ENCODE measurements at places on chromosomes 1 and 21. TPM values are rescaled to one million over a fixed set of nuclear protein-coding genes. Genes with fewer than 3 reads are reported as not detected.

The TXNIP gene
- 57.6 TPM for total RNA-seq

The MPZ gene
- 0.99 TPM for total RNA-seq

The L1TD1 gene
- not detected for total RNA-seq

The ATXN7L2 gene
- 0.99 TPM for total RNA-seq

DNA sequence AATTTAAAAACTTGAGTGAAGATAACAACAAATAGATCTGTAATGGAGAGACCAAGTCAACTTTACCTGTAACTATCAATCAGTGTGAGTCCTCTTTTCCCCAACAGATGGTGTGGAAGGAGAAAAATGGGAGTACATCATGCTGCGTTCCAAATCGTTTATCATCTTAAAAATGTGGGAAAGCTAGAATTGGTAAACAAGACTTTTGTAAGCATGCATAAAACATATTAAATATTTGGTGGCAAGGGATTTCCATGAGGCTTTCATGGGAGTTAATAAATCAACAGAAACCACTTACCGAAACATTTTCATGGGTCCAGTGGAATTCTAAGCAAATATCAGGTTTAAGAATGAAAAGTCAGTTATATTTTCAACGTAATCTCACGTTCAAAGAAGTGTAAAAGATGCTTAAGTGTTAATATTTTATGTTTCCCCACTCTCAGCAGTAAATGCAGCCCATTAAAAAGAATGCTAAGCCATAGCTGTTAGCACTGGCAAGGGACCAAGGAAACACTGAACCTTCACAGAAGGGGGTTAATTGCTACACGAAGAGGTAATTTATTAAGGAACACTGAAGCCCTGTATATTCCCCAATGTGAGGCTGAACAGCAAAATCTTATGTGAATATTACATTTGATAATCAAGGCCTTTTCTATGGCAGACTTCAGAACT is 117.0 kb downstream of the ZC3H11B start:
- no peak for DNase-seq

DNA sequence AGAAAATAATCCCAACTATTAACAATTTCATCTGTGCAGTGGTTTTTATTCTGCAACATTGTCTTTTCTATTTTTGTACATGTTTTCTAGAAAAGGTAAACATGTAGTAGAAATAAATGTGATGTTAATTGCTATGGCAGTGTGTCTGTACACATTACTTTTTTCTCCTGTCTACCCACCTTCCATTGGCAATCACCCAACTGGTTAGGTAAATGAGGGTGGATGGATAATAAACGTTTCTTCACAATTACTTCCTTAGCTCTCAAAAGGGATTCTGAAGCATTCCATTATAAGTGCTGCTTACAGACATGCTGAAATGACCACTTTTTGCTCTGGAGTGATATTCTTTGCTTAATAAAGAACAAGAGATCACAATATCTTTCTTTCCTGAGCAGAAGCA is 61.4 kb downstream of the MAGI3 start:
- DNase-seq: no peak

- no peak for DNase-seq
Measured at GRCh38 chr1:63738772-63739171, 35.0 kb upstream of the ROR1 start.

DNA sequence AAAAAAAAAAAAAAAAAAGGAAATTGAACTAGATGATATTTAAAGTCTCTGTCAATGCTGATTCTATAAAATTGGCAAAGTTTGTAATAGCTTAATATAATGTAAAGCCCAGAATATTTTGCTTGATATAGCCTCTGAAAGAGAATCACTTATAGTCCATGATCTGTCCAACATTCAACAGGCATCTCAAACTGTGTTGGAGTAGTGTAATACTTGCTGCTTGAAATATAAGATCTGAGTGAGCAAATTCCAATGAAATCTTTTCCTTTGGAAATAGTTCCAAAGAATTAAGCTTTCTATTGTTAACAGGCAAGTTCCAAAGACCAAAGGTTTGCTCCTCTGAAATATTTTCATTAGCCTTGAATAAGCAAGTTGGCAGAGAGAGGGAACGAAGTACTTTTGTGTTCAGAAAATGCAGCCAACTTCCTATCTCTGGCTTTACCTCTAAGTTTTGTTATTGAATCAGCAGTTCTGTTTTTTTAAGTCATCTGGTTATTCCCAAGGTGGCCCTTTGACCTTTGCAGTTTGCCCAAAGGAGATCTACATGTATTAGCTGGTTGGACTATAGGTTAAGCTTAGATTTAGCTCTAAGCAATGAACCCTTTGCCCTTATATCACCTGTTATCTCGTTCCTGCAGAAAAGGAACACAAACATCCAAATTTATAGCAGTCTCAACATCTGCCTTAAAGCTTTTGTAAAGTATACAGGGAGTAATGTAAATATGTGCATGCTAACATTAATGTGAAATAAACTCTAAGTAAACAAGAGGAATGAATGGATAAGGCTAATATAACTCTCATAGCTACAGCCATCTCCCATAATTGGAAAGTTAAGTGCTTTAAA is 24.4 kb upstream of the CEP350 start:
- DNase-seq: no peak

DNA sequence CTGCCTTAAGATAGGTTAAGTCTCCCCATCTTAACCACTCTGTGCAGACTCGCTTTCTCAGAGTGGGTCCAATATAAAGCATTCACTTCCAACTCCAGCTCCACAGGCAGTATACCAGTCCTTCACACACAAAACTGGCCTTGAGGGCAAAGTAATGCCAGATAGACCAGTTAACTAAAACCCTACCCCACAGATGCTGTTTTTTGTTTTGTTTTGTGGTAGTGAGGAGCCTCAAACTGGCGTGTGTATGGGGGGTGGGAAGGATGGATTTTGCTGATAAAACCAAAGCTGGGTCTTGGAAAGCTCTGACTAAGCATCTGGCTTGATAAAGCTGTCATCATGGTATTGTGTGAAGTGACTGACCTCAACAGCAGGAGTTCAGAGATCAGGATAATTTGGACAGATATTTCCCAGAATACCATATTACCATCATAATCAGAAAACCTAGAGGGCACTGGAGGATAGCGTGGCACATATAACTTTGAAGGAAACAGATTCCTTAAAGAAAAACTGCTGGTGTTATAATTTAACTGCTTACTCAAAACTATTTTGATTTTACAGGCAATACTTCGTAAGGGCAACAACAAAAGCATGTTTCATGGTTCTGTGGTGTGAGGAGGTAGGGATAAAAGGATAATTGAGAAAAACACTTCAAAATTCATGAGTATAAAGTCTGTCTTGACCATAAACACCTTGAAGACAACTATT is 29.6 kb upstream of the CPLANE2 start:
- DNase-seq: peak; percentile 74

DNA sequence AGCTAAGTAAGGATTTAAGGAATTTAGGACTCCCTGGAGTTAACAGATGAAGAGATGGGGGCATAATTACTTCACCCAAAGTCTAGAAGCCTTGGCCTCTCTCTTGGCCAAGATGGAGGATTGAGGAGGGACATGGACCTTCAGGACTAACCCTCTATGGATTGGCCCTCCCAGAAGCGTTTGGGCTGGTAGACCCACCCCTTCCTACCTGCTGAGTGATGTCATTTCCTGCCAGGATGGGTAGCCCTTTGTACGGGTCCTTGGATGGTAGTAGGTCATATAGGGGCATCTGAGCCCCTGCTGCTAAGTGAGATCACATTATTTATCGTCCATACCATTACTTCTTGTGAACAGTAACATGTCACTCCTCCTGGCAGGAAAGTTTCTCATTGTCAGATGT is 17.7 kb downstream of the LURAP1 start:
- no peak for DNase-seq

DNA sequence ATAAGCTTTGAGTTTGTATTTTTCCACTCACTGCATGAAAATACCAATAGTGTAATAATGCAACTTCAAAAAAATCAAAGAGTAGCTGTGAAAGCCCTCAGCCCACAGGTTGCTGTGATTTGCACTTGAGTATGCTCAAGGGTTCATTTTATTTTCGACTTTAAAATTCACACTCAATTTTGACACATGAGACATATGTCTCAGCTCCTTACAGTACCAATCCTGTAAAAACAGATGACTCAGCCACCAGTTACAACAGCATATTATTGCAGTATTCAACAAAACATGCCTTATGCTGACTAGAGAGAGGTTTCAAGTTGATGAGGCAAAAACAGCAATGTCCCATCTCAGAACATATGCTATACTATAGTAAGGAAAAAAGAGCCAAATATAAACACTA is 66.1 kb downstream of the CYYR1 start:
- no peak for DNase-seq

DNA sequence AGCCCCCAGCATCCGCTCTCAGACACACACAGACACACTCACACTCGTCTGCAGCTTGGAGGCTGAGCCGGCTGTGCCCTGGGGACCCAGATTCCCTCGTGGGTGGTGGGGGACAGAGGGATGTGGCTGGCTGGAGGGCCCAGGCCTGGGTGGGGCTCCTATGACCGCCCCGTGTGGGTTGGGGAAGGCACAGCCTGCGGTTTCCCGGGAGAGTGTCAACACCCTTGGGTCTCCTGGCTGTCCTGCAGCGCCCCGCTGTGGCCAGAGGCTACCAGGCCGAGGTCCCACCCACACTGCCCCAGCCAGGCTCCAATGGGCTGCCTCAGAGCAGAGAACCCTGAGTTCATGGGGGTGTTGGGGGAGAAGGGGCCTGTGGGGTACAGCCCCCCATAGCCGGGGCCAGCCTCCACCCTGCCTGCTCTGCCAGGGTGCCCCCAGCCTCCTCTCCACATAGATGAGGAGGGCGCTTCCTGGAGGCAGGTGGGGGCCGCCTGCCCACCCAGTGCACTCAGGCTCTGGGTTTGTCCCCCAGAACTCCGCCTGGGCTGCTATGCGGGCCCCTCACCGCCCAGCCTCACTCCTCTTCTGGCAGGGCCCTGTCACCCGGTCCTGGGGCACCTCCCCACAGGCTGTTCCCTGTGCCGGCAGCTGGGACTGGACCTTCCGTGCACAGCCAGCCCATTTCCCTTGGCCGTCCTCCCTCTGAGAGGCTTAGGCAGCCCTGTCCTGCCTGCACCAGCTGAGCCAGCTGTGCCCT is at the start of gene TTC34:
Gene TTC34 (minus strand): TSS at position 159 of the 757 bp plus-strand sequence. CDS start 866 bp downstream, outside the sequence.
- DNase-seq: no peak

DNA sequence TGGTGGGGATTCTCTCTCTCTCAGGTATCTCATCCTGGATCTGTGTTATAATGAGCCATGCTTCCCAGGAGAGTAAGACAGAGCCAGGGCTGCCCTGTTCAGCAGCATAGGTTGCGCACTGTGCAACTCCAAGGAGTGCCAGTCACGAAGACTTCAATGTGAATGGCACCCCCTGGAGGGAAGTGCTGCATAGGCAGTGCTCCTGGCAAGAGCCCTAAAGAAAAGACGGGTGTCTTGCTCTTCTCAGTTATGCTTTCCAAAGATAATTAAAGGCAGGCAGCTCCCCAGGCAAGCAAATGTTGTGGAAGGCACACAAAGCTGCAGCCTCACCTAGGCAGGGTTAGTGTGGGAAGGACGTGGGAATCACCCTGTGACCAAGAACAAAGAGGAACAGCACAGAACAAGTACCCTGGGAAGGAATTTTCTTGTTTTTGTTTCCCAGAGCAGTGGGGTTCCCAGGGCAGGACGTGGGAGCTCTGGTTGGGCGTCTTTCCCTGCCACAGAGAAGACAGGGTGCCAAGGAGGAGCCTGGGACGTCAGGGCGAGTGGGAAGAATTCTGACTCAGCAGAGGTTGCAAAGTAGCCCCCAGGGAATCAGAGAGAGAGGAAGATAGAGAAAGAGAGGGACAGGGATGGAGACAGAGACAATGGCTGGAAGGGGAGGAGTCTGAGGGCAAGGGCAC is 120.9 kb downstream of the KCNN3 start:
- DNase-seq: no peak

- no peak for DNase-seq
Measured at GRCh38 chr1:203216274-203217138, 13.0 kb downstream of the CHIT1 start.

DNA sequence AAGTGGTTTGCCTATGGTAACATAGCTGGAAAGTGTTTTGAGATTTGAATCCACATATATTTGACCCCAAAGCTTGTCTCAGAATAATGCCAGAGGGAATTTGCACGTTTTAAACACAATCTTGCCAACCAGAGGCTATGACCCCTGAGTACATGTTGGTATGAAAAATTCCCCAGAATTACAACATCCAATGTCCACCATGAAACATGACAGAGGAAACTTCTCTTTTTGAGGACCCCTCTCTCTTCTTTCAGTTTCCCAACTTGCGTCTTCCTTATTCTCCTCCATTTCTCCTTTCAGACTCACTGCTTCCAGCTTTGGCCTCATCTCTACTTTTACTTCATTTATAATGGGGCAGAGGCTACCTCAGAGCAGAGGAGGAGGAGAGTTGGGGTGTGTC is 5.5 kb upstream of the KCNJ9 start:
- no peak for DNase-seq

- no peak for DNase-seq
Measured at GRCh38 chr1:16921391-16922185, at the start of gene CROCC. CROCC (plus strand) TSS chr1:16921931; CDS start chr1:16922019, 88 bp downstream.

GRCh38 chr1:66050633-66051032 is 257.9 kb downstream of the PDE4B start:
- DNase-seq: no peak

DNA sequence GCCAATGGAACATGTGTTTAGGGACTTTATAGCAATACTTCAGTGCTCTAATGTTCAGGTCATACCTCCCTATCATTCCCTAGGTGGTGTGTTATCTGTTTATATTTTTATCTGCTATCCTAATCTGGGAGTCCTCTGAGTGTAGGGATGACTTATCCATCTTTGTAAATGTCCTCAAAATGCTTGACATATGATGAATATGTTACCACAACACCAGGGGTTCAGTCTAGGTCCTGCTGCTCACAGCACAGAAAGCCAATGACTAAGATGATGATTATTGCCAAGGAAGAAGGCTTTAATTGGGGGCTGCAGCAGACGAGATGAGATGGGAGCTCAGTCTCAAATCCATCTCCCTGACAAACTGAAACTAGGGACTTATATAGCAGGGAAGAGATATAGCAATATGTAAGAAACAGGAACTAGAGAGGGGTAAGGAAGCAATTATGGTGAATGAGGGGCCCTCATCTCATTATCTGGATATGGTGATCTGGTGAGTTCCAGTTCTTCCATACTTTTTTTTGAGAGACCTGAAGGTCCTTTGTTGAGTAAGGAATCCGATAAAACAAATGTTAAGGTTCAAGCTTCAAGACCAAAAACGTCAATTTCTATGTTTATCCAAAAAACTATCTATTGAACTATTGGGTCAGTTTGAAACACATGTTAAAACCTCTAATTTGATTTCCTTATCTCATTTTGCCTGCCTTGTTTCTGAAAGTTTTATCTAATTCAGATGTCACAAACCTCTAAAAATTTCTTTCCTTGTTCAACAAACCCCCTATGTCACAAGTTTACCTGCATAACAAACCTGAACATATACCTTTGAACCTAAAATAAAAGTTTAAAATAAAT is 256.7 kb upstream of the CACYBP start:
- no peak for DNase-seq

DNA sequence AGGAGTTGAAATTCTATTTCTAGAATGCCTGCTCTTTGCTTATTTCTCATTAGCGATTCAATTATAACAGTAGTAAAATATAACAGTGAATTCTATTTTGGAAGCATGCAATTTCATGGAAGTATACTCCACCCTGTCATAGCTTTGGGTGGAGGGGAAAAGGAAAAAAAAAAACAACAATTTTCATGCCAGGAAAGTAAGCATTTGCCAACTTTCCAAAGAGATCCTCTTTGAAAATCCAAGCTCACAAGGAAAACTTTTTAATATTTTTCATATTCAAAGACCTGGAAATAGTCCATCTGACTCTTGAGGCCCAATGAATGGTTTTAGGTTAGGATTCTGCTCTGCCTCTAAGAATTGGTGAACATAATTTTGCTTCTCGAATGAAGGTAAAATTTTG is 134.5 kb downstream of the PTPN14 start:
- DNase-seq: no peak

- no peak for DNase-seq
Measured at GRCh38 chr1:202104073-202104472, 18.6 kb upstream of the GPR37L1 start.

GRCh38 chr1:15068997-15069396 is 84.5 kb upstream of the TMEM51 start:
- DNase-seq: no peak
